Activated CD4-positive, alpha-beta T cell treated with anti-CD3 and anti-CD28 coated beads, Interleukin-2, amount 50 U/mL, for 1 hour (primary cell): ENCODE measurements at places on chromosomes 11 and 22.

DNA sequence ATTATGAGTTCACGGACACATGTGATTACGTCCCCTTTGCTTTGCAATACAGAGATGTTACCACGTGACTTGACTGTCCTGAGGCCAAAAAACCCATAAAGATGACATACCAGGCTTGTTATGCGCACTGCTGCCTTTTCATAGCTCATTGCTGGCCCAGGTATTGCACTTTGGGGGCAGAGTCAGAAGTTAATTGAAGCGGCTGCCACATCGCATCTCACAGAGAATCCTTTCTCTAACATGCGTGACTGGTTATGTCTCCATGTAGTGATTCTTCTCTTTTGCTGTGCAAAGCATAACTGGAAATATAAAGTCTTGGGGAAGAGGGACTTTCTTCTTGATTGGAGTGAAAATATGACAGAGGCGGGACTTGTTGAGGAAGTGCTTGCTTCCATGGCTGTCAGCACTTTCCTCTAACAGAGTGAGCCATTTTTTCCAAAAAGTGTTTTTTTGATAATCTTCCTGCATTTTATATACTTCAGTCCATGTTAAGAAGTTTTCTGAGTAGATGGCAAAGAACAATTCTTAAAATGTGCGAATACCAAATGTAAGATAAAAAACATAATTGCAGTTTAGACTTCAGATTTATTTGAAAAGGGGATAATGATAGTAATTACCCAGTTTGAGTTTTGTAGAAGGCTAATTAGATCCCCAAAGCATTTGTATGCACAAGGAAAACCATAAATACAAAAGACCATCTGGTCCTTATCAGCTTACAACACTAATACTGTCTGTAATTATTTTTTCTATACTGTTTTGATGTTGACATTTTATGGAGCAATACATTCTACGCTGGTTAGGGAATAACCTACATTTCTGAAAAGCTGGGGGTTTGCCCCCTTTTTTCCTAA is 324.6 kb upstream of the MTNR1B start:
- no peak for DNase-seq

- DNase-seq = no peak
These were observed 96.5 kb downstream of the NXPE2 start for GRCh38 chr11:114774599-114775361.

DNA sequence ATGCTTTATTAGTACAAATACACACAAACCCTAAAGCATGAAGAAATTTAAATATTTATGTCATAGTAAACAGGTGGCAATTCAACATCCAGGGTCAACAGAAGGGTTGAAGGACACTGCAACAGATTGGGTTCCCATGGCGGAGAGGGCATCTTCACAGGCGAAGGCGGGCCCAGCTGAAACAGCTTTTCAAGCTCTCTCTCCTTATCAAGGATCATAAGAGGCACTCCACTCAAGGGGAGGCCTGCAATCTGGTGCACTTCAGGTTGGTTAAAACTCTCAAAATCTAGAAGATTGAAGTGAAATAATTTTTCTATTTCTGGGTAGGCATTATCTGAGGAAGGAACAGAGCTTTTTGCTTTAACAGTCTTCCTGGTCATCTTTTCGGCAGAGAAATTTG is 16.8 kb upstream of the SLC22A8 start:
- no peak for DNase-seq

DNA sequence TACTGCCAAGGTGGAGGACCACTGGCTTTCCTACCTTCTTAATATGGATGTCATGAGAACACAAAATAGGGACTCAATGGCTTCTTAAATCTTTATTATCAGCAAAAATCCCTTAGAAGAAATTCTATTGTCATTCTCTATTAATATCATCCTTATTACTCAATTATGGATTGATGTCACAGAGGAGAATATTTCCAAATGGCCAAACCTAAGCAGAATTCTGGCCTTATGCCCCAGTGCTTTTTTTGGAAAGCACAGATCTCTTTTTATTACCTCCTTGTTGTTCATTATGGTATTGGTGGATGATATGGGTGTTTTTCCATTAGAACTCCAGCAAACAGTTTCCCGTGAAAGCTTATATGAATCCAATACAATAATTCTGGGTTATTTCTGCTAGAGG is 9.9 kb downstream of the CRTAM start:
- no peak for DNase-seq

DNA sequence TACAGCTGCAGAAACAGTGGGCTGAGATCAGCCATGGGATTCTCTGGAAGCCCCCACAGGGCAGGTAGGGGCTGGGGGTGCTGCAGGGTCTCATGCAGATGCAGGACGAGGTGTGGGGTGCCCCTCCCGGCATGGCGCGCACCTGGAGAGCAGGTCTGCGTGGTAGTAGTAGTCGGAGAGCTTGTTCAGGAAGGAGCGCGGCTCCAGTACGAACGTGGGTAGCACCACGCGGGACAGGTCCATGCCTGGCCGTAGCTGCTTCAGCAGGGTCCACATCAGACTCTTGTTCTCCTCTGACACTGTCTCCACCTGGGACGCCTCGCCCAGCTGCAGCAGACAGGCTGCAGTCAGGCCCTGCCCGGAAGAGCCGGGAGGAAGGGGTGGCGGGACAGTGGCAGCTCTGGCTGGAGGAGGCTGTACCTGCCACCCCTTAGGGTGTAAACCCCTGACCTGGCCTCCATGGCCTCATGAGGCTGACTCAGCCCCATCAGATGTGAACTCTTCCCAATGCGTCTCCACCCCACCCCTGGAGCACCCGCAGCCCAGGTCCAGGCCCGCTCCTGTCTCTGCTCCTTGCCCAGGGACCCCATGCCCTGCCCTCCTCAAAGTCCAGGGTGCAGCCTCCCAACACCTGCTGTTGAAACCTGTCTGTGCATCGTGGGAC is 47.0 kb upstream of the CARS1 start:
- DNase-seq = no peak

DNA sequence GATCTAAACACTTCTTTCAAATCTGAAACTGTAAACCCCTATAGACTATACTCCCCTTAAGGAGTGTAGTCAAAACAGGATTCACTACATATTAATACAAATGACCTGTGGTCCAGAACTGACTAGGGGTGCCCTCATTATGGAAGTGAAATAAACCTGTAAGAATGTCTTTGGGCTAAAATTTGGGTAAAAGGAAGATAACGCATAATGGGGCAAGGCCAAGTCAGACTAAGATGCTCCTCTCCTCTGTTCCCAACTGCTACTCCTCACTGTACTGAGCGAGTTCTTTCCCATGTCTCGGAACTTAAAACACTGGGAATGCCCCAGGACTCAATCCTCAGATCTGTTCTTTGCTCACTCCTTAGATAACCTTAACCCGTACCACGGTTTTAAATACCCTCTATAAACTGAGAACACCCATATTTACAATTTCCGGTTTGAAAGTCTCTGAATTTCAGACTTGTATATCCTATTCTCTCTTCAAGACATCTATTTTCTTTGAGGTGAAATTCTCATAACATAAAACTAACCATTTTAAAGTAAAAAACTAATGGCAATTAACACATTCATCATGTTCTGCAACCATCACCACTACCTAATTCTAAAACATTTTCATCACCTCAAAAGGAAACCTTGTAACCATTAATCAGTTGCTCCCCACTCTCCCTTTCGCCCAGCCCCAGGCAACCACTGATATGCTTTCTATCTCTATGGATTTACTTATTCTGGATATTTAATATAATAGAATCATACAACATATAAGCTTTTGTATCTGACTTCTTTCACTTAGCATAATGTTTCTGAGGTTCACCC is 4.0 kb downstream of the THAP12 start:
- DNase-seq = no peak

GRCh38 chr11:1570896-1571759 is 943 bp downstream of the DUSP8 start:
- no peak for DNase-seq

- DNase-seq = no peak
These were observed 445.6 kb downstream of the SOX6 start for GRCh38 chr11:15910761-15911160.

- peak; percentile 16 for DNase-seq
These were observed 60.6 kb downstream of the NXPE2 start for GRCh38 chr11:114738954-114739353.

DNA sequence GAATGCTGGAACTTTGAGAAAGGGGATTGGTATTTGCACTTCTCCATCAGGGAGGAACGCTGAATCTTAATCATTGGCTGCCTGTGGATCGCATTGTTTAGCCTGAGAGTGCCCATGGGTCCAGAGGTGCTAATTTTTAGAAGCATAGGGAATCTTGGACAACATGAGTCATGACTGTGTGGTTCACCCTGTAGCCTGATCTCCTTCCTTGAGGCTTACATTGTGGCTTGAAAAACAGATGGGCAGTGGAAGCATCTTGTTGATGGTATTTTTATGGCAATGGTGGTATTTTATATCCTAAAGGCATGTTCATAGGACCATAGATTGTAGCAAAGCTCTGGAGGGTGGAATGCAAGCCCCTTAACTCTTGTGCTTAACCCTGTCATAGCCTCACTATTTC is 99.2 kb upstream of the DBX1 start:
- DNase-seq = no peak

DNA sequence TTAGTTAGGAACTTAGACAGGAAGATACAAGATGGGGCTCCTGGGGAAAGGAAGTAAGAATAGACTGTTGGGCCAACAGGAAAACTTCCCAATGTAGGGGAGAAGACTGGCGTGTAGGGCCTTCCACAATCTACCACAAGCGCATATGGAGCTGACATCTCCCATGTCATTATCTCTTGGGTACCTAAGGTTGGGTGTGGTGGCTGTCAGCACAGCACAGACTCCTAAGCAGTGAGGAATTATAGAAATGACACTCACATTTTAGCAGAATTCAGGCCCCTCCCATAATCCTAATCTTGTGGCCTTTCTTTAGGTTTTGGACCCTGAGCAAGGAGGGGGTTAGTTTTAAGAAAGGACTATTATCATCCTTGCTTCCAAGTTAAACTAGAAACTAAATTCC is 11.6 kb downstream of the TRIM21 start:
- DNase-seq = no peak
